Neural progenitor cell (in vitro differentiated cells): ENCODE measurements at places on chromosomes 13 and 19. TPM values are rescaled to one million over a fixed set of nuclear protein-coding genes. Genes with fewer than 3 reads are reported as not detected.
A peak's percentile ranks its signal among the peaks of the same experiment; 100 is the strongest.

SPRED3 gene
- 0.99 and 4.6 TPM in 2 replicates for total RNA-seq

FLT1 gene
- total RNA-seq = 0.37 and 0.47 TPM in 2 replicates

ACP5 gene
- total RNA-seq = 0.11 and 0.90 TPM in 2 replicates

DGKH gene
- total RNA-seq = 8.4 and 12.1 TPM in 2 replicates

REEP6 gene
- 4.8 and 13.0 TPM in 2 replicates for total RNA-seq

C3 gene
- total RNA-seq = 0.25 and 1.5 TPM in 2 replicates

DNA sequence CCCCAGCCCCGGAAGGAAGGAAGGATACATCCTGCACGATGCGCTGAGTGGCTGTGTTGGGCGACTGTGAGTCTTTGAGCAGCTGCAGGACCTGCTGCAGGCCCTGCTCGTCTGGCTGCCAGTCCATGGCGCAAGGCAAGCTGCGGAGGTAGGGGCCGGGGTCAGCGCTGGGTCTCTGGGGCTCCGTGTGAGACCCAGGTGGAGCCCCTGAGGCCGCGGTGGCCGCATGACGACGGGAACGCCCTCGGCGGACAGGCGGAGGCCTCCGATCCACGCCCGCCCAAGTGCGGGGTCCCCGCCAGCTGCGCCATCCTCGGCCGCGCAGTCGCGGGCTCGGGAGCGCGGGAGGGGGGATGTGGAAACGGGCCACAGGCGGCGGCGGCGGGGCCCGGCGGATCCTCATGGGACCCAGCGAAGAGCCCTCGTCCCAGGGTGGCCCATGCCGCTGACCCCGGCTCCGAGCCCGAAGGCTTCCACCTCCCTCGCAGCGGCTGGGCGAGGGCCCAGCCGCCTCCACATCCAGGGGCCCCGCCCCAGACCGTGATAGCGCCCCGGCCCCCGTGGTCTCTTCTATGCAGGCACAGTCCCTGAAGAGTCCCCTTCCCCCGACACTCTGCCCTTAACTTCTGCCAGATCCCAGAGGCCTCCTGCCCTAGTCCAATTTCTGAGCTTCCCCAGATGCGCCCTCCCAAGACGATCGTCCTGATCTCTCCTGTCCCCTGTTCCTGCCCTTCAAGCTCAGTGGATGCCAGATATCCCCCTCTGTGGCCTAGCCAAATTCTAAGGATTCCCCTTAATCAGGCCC is 2.7 kb downstream of the TNPO2 start:
- DNase-seq = peak; percentile 47

DNA sequence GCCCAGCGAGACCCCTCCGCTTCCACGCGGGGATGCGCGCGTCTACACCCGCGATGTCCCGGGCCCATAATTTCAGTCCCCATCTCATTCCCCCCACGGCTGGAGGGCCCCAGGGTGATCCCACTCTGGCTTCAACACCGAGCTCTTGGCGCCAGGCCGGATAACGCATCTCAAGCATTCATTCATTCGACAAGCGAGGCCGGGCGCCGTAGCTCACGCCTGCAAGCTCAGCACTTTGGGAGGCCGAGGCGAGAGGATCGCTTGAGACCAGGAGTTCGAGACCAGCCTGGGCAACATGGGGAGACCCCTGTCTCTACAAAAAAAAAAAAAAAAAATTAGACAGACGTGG is 5.9 kb downstream of the ANGPTL6 start:
- no peak for DNase-seq

GRCh38 chr19:14474827-14475226 is 327 bp downstream of the PTGER1 start:
- no peak for DNase-seq
